Motor neuron (in vitro differentiated cells): ENCODE measurements at places on chromosomes 7 and 10. TPM values are rescaled to one million over a fixed set of nuclear protein-coding genes. Genes with fewer than 3 reads are reported as not detected.

GRCh38 chr7:12609561-12609960 is 39.0 kb downstream of the SCIN start:
- peak; percentile 68 for ATAC-seq

- peak; percentile 24 for ATAC-seq
Observed at GRCh38 chr7:42227541-42227935, 9.5 kb downstream of the GLI3 start.

- ATAC-seq: no peak
Observed at GRCh38 chr10:98795467-98795866, 348.7 kb upstream of the HPS1 start.

- no peak for ATAC-seq
Observed at GRCh38 chr10:69474742-69475432, 23.6 kb downstream of the TSPAN15 start.

DNA sequence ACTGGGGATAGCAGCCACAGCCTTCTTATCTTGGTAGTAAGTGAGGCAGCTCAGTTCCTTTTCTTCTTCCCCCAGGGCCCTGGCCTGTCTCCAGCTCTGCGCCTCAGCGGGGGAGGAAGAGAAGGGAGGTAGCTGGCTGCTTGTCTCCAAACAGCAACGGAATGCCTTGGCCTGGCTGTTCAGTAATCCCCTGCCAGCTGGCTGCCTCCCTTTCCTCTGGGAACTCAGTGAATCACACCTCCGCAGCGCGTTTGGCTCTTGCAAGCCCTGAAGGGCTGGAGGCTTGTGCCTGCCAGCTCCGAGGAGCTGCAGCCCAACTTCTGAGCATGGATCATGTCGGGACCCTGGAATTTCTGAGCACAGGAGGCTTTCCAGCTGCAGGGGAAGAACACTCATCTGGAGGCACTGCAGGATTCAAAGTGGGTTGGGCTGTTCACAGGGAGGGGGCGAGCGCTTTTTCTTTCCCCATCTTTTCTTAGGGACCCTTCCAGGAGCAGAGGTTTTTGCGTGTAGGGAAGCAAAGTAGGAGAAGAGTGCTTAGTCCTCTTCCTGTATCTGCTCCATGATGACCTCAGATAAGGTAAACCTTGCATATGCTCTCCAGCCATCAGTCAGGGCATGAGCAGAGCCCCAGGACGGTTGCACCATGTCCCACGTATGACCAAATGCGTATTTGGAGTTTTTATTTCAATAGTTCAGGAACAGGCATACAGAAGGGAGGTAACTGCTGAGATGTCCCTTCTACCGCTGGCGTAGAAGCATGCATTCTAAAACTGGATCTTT is 253.2 kb upstream of the INHBA start:
- ATAC-seq: peak; percentile 99

GRCh38 chr7:19248681-19249080 is 103.5 kb upstream of the FERD3L start:
- ATAC-seq: no peak

DNA sequence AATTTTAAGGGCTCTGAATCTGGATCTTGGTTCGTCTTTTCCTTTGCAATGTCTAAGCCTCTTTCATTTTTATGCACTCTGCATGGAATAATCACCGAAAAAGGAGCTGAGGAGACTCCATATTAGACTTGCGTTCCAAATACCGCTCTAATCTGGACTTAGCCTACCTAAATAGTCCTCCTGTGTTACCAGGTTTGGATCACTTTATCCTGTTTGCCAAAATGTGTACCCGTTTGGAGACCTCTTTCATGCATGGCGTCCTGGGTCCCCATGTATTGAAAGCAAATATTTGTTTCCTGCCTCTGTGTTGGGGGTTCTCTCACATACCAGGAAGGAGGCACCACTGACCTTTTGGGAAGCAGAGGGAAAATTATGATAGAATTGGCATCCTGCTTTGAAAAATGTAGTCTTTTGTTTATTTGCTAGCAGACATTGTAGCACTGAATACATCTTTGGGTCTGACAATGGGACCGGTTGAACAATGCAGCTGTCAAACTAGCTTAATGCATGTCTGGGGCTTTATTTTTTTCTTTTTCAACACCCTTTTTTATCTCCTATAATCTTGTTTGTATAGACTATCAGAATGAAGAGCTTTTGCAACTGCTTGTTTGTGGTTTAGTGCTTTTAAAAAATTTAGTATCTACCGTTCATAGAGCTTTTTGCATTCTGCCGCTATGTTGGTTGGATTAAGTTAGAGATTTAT is 11.8 kb upstream of the CELF2 start:
- ATAC-seq: peak; percentile 15

DNA sequence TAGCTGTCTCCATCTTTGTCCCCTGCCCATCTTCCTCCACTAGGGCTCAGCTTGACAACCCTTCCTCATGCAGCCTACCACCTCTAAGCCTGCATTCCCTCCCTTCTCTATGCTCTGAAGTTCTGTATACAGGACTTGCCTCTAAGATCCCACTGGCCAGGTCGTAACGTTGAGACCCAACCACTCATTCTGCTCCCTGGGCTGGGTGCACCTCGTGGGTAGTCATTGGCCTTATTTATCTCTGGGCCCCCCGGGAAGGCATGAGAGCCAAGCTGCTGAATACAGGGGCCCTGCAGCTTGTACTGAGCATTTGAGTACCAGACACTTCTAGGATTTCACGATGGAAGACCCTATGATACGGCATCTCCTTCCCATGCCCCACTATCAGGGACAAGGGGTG is 31.2 kb downstream of the MYL10 start:
- no peak for ATAC-seq

- peak; percentile 83 for ATAC-seq
Observed at GRCh38 chr10:42933448-42934340, 143.2 kb upstream of the RET start.

DNA sequence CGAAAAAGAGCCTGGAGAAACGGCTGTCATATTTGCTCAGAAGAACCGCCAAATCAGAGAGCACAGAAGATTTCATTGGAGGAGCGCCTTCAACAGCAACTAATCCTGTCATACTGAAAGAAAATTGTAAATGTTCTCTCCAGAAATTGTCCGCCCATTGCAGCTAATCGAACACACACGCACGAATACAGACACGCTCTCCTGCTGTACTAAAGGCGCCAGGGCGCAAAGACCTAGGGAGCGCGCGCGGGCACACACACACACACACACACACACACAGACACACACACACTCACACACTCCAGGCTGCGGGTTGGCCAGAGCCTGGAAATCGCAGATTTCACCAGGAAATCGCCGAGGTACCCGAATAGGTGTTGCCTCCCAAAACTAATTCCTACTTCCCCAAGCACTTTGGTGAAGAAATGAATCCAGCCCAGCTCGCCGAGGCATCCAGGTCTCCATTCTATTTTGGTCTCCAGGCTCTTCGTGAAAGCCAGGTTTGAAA is at the start of gene CHRM2:
CHRM2 (plus strand) TSS at position 157 of the 505 bp plus-strand sequence. CDS start 146,214 bp downstream, outside the sequence.
- peak; percentile 26 for ATAC-seq

DNA sequence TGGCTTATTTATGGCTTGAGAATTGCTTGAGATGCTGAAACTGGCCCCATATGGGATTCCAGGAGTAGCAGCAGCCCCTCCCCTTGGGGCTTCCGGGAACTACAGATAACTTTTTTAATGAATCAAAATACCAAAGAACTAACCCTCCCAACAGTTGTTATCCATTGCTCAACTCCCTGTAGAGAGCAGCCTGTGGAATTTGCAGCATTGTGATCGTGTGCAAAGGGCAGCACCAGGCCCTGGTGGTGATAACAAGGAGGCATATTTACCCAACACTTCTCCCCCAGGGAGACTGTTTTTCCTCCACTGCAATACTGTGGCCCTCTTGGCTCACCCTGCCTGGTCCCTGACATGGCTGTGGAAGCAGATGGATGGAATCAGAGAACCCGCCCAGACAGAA is 196.2 kb downstream of the PLXNA4 start:
- ATAC-seq: peak; percentile 20

DNA sequence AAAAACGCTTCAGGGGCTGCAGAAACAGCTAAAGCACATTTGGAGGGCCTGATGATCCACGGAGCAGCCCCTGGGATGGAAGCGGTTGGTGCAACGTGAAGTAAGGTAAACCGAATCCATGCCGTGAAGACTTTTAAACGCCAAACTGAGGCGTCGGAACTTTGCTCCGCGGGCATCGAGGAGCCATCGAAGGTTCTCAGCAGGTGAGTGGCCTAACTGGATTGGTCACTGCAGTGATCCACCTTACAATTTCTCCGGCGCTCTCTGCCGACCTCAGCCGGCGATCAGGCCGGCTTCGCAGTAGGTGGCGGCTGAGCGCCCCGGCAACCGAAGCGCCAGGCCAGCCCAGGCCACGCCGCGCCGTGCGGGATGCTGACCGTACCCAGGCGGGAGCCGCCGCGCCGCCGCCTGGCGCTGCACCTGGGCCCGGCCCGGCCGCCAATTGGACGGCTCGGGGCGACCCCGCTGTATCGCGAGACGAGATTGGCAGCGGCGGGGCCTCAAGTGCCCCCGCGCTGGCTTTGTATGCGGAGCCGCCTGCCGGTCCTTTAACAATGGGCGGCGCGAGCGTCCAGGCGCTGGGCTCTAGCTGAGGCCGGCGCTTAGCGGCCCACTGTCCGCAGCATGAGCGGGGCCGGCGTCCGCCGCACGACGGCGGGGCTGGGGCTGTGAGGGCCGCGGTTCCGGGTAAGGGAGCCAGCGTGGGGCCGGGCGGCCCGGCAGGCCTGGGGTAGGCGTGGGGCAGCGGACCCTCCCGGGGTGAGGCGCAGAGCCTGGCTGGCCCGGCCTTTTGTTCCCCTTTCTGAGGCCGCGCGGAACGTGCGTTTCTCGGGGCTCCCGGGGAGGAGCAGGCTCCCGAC is at the start of gene CCNJ:
CCNJ (plus strand) TSS at position 551 of the 860 bp plus-strand sequence. CDS start 811 bp downstream, outside the sequence.
- peak; percentile 93 for ATAC-seq

GRCh38 chr7:30776971-30777370 is 5.8 kb downstream of the MINDY4 start:
- ATAC-seq: no peak

GRCh38 chr7:106693677-106694353 is 32.9 kb upstream of the CCDC71L start:
- ATAC-seq: no peak

- ATAC-seq: peak; percentile 91
Observed at GRCh38 chr7:151993977-151994676, 31.3 kb upstream of the GALNT11 start.

GRCh38 chr7:74220229-74220628 is 10.4 kb downstream of the LAT2 start:
- no peak for ATAC-seq

- no peak for ATAC-seq
Observed at GRCh38 chr7:31692871-31693270, 5.9 kb downstream of the PPP1R17 start.

GRCh38 chr10:104297697-104298660 is 29.0 kb downstream of the GSTO2 start:
- no peak for ATAC-seq

DNA sequence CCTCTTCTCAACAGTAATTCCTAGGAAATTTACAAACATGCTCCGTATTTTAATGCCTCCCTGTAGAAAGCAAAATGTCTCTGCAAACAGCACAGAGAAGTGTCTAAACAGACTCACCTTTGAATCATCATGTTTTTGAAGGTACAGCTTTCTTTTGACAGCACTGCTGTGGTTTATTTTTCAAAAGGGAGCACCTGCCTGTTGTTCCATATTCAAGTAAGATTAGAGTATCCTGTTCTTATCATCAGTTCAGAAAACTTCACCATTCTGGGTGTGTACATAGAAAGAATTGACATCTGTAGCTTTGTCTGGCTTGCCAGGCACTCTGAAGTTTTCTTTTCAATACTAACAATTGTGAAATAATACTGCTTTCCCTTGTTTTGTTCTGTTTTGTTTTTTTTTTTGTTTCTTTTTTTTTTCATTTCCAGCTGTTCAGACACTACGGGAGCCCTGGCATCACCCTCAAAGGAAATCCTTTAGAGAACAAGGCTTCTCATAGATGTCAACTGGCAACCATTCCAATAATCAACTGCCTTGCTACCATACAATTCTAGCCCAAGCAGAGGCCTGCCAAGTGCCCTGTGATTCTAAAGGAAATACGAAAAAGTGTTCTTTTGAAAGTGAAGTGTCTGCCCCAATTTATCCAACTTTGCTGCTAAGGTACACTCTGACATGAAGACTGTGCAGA is 275.9 kb downstream of the PRPF18 start:
- ATAC-seq: no peak

DNA sequence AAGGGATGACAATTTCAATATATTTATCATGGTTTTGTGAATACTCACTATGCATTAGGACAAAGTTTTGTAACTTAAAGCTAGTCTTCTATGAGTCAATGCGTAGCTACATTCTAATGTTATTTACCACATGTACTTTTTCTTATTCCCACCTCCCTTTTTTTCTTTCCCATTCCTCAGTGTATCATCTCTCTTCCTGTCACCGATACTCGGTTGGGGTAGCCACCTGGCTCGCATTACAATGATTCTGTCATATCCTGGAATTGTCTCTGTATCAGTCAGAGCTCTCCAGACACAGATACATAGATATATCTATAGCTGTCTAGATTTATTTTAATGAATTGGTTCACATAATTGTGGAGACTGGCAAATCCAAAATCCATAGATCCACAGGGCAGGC is 9.8 kb upstream of the RALA start:
- ATAC-seq: no peak

DNA sequence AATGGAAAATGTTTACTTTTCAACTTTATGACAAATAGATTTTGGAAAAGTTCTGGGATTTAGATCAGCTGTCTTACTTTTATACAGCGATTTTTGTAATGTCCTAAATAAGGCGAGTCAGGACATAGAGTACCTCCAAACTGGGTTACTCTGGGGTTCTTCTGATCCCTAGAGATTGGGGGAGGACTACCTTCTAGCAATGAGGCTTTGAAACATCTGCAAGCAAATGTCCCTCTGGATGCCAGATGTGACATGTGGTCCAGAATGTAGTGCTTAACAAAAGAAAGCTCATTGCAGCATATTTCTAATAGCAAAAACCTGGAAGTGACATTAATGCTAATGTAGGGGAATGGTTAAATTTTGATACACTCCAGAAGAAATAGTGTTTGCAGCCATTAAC is 36.1 kb downstream of the ABRAXAS2 start:
- ATAC-seq: no peak

DNA sequence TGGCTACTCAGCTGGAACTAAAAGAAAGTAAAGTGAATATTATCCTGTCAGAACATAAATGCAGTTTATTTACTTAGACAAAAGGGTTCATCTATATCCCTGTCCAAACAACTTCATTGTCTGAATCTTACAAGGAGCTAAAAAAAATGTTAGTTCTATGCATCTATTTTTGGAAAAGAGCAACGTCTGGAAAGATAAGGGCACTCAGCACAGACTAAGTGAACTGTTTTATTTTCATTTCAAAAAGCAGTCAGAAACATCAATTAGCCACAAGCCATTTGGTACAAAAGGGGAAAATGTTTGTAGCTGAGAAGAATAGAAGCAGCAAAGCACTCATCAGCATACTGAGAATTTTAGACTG is 245.5 kb downstream of the FOXP2 start:
- ATAC-seq: peak; percentile 50

The SFR1 gene
- 7.9 and 8.0 TPM in 2 replicates for total RNA-seq

The TRIL gene
- total RNA-seq: 0.63 and 0.85 TPM in 2 replicates

The DGKB gene
- total RNA-seq: 12.7 and 13.6 TPM in 2 replicates

The SLC39A12 gene
- total RNA-seq: 2.1 and 2.7 TPM in 2 replicates

The AFAP1L2 gene
- total RNA-seq: 3.7 and 4.0 TPM in 2 replicates

The OR2A5 gene
- 0.93 TPM in 1 of 2 replicates, not detected in the other for total RNA-seq

The SLC35G1 gene
- total RNA-seq: 8.6 and 10.2 TPM in 2 replicates

The GPR26 gene
- total RNA-seq: 0.04 and 0.66 TPM in 2 replicates

The SOSTDC1 gene
- 39.0 and 39.4 TPM in 2 replicates for total RNA-seq

The DAGLB gene
- 18.1 and 20.4 TPM in 2 replicates for total RNA-seq

The OR13A1 gene
- total RNA-seq: 0.23 TPM in 1 of 2 replicates, not detected in the other

The PEX1 gene
- total RNA-seq: 28.7 and 30.1 TPM in 2 replicates

The ADCYAP1R1 gene
- 0.64 and 1.0 TPM in 2 replicates for total RNA-seq
